ENCODE measurements at places on chromosomes 1 and 21.
A peak's percentile ranks its signal among the peaks of the same experiment; 100 is the strongest.

DNA sequence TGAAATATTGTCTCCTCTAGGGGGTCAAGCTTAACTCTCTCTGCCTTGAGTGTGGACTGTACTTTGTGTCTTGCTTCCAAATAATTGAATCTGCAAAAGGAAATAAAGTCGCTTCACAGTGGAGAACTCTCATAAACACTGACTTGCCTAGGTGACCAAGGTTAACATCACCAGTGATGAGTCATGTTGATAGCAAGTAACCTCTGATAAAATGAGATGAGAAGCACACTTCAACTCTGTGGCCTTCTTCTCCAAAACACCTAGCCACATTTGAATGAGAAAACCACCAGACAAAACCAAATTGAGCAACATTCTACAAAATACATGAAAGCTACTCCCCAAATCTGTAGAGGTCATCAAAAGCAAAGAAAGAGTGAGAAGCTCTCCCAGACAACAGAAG, 37.6 kb downstream of the PDE4B start:
- DNase-seq, result no peak

GRCh38 chr1:223136086-223136485, 7.0 kb downstream of the TLR5 start:
- no peak for DNase-seq

DNA sequence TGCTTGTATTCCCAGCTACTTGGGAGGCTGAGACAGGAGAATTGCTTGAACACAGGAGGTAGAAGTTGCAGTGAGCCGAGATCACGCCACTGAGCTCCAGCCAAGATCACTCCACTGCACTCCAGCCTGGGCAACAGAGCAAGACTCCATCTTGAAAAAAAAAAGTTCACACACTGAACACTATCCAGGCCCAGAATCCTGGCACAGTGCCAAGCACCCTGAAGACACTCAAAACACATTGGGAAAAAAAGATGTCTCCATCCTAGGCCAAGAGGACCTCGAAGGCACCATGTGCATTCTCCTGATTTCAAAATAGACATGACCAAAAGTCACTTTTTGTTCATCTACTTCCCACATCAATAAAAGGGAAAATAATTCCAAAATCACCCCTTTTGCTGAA, 38.7 kb downstream of the SLC9A1 start:
- DNase-seq, result no peak

DNA sequence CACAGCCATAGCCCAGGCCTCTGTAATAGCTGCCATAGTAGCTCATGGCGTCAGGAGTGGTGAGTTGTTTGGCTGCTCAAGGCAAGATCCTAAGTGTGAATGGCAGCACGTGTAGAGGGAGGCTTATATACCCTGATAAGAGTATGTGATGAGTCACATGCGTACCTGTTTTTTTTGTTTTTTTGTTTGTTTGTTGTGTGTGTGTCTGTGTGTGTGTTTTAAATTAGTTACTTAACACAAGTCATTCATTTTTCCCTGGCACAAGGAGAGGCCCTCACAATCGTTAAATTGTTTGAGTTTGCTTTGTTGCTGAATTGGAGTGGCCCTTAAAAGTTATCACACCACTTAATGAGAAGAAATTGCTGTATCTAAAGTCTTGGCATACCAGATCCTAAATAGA, at the start of gene KRTAP19-4:
TSS of gene KRTAP19-4 (minus strand) at position 101 of the 400 bp plus-strand sequence. CDS start at position 46, 55 bp downstream.
- no peak for DNase-seq

DNA sequence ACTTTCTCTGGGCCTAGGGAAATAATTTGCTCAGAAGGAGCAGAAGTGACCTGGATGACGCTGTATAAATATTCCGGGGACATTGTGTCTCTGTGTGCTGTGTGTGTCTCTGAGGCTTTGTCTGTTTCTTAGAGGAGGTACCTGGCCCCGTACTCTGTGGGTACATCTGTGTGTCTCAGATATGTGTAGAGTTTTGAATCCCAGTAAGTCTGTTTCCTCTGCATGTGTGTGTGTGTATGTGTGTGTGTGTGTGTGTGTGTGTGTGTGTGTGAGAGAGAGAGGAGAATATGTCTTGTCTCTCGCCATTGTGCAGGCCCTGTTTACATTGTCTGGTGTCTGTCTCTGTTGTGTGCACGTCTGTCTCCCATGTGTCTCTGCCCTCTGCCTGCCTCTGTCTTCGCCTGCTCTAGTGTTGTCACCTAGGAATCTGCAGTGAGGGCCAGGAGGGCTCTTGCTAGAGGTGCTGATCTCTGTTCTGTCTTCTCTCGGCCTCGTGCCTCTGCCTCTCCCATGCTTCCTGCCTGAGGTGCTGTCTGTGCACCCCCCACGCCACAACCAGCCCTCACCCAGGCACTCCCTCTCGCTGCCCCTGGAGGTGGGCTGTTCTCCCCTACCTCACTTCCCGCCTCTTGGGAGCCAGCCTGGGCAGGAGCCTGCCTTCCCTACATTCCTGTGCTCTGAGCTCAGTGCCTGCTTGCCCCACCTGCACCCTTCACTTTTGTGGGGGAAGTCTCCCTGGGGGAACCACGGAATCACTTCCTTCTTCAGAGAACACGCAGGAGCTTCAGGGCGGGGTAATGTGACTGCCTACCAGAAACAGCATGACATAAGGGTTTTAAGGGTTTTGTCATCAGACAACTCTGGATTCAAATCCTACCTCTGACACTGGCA, 5.9 kb downstream of the MAP7D1 start:
- peak; percentile 28 for DNase-seq

DNA sequence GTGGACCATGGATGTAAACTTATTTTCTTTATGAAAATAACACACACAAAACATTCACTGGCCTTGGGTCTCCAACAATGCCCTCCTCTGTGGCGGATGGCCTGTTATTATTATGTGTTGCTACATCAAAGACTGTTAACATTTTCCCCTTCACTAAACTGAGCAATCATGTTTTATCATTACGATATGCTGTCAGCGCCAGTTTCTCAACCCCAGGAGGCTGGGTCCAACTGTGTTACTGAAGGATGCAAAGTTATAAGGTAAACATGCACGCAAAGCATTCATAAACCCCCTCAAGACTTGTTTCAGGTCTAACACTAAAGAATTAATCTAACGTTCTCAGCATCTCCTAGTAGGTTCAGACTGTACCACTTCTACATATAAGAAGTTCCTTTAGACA, 6.0 kb upstream of the DUSP10 start:
- DNase-seq, result no peak

DNA sequence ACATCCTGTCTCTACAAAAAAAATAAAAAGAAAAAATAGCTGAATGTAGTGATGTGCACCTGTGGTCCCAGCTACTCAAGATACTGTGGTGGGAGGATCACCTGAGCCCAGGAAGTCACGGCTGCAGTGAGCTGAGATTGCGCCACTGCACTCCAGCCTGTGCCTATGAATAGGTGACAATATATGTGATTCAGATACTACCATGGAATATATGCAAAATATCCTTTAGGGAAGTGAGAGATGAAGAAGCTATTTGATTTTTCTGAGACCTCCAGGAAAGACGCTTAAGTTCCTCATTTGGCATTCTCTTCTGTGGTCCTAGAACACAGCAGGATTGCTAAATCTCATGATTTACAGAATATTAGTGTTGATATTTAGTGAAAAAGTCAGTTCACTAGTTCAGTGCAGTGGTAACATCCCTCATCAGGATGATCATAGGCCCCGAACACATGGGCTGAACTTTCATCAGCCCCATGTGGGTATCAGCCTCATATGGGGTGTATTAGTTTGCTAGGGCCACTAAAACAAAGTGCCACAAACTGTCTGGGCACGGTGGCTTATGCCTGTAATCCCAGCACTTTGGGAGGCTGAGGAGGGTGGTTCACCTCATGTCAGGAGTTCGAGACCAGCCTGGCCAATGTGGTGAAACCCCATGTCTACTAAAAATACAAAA, 6.0 kb upstream of the VASH2 start:
- DNase-seq, result no peak

DNA sequence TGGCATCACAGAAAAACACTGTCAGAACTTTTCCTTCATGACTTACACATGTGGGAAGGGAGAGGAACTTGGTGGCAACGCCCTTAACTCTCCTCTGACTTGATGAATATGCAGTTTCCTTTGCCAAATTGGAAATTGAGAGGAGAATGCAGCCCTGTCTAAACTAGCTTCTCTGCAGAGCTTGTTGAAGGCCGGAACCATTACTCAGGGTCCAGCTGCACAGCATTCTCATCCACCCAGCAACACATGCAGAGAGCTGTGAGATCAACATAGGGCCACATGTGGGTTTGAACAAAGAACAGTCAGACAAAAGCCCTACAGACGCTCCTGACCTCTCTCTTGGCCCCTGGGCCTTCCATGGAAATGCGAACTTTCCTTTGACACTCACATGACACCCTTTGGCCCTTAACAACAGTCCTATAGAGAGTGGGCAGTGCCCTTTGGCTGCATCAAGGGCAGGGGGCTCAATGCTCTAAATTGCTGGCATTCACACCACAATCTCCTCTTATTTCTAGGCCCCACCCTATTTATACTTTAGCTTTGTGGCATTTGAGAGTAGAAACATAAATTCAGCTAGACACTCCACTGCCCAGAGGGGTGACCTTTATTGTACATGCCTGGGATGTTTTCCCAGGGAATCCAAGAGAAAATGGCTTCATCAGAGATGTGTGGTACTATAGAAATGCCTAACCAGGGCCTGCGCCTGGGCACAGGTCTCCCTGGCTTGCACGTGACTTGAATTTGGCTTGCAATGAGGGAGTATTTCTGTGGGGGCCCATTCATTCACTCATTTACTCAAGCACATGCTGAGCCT, 64.4 kb downstream of the CDC7 start:
- no peak for DNase-seq

DNA sequence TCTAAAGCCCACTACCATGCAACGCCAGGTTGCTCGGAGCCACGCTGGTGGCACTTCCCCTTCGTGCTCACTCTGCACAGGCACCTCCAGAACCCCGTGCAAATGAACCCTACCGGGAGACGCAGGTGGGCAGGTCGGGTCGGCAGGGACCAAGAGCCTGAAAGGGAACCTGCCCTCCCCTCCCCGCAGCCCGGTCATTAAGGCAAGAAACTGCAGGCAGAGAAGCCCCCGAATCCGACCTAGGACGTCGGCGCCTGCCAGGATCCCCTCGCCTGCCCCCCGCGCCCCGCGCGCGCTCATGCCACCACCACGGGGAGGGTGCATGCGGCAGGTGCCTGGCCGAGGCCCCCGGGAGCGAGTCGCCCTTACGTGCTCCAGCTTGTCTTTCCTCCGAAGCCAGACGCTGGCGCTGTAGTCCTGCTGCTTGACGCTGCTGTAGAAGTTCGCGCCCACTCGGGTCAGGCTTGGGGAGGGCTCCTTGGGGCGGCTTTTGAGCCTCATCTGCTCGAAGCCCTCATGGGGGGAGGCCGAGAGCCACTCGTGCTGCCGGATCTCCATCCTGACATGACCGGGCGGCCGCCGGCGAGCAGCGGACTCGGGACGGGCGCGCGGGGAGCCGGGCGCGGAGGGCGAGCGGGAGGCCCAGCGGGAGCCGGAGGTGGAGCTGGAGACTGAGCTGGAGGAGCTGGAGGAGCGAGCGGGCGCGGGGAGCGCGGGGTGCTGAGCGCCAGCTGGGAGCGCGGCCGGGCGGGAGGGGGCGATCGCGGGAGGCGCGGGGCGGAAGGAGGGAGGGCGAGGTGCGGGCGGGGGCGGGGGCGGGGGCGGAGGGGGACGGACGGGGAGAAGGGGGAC, 552 bp downstream of the PLD5 start:
- DNase-seq, result no peak

- DNase-seq, result no peak
These were observed 47.3 kb downstream of the DMRTB1 start for GRCh38 chr1:53506355-53507050.

GRCh38 chr1:153485863-153486262, 25.4 kb upstream of the S100A7 start:
- DNase-seq, result no peak

- no peak for DNase-seq
These were observed 19.5 kb downstream of the ST7L start for GRCh38 chr1:112599477-112599876.

- DNase-seq, result no peak
These were observed 7.0 kb downstream of the FBLIM1 start for GRCh38 chr1:15765495-15766194.

DNA sequence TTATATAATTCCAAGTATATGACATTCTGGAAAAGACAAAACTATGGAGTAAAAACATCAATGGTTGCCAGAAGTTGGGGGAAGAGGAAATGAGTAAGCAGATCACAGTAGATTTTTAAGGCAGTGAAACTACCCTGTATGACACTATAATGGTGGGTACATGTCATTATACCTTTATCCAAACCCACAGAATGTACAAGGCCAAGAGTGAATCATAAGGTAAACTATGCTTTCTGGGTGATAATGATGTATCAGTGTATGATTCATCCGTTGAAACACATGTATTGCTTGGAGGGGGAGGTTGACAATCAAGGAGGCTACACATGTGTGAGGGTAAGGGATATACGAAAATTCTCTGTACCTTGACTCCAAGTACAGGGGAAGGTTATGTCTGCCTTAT, 862.7 kb downstream of the PLA2G4A start:
- DNase-seq, result no peak

DNA sequence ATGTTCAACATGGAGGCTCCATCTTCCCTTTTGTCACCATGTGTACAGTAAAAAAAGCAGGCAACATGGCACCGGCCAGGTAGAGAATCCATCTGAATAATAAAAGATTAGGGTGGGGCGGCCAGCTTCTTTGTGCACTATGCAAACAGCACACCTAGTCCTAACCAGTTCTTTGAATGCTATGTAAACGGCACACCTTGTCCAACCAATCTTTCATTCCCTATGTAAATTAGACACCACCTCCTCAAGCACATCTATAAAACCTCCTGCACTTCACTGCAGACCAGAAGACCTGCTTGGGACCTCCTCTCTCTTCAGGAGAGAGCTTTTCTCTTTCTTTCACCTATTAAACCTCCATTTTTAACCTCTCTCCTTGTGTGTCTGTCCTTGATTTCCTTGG, 28.2 kb downstream of the TFB2M start:
- DNase-seq, result no peak

- no peak for DNase-seq
These were observed 725 bp downstream of the CR1L start for GRCh38 chr1:207645635-207646081.

DNA sequence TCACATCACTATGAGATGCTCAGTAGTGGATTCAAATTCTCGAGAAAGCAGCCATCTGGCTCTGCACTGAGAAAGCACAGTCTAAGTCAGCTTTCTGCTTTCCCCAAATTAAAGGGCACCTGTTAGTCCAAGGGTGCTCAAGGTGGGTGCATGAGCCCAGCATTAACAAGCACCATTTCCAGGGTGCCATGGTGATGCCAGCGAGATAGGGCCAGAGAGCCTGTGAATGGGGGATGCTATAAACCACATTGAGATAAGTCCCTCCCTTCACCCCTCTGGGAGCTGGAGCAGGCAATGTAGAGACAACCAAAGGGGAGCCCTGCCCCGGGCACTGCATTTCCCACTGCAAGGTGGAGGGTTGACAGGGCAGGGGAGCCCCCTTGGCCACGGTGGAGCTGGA, 568.2 kb downstream of the AJAP1 start:
- no peak for DNase-seq

GRCh38 chr1:85566890-85567289, 13.7 kb upstream of the CCN1 start:
- DNase-seq, result no peak

- no peak for DNase-seq
These were observed 32.3 kb downstream of the CD160 start for GRCh38 chr1:145751491-145752037.

Measured in CD4-positive, alpha-beta T cell treated with Interleukin-15 for 4 hours (primary cell).